WTC11 (cell line): ENCODE measurements at places on chromosomes 1 and 21.
A peak's percentile ranks its signal among the peaks of the same experiment; 100 is the strongest.

- DNase-seq = no peak
Measured at GRCh38 chr1:58333511-58333910, 213.0 kb downstream of the OMA1 start.

GRCh38 chr1:19342062-19342750, 30.1 kb downstream of the SLC66A1 start:
- DNase-seq = no peak

DNA sequence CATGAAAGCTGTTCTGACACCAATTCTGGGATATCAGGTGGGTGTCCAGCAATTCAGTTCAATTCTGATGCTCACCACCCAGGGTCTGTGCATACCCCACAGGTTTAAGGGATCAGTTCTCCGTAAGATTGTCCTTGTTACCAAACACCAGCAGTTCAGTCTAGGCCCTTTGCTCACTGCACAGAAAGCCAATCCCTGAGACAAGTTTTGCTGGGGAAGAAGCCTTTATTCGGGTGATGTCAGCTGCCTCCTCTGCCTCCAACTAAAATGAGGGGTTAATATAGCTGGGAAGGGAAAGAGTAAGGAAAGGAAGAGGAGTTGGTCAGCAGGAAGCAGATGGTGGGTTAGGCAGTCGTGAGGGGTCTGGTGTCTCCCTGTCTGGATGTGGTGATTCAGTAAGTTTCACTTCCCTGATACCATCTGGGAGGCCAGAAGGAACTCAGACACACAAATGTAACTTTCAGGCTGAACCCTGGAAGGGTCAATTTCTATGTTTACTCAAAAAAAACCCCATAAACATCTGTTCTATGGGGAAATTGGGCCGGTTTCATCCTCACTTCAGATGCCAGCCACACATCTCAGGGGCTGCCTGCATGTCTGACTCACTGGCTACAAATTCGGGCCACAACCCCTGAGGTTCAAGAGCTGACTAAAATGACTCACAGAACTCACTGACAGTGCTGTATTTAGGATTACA, 83.3 kb upstream of the PGBD5 start:
- no peak for DNase-seq

DNA sequence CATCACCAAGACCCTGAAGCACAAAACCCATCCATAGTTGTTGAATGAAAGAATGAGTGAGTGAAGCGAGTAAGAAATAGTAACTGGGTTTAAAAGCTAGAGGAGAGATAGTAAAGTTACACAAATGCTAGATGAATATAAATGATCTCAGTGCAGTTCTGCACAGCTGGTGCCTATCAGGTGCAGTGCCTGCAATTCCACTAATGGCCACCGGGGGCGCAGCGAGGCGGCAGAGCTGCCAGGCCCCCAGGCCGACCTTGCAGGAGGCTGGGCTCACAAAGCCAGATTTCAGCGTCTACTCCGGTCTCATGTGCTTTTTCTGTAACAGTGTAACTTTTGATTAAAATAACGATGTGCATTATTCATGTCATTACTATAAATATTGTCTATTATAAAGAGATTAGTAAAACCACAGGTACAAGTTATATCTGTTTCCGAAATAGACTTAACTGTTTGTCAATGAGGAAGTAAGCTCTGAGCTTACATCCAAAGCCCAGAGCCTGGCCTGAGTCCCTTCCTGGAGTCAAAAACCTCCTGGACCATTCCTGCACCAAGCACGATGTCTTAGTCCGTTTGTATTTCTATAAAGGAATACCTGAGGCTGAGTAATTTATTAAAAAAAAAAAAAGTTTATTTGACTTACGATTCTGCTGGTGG, 477.6 kb downstream of the NPHP4 start:
- peak; percentile 78 for DNase-seq

- no peak for DNase-seq
Measured at GRCh38 chr21:22192766-22193165, 1194.6 kb downstream of the NCAM2 start.

DNA sequence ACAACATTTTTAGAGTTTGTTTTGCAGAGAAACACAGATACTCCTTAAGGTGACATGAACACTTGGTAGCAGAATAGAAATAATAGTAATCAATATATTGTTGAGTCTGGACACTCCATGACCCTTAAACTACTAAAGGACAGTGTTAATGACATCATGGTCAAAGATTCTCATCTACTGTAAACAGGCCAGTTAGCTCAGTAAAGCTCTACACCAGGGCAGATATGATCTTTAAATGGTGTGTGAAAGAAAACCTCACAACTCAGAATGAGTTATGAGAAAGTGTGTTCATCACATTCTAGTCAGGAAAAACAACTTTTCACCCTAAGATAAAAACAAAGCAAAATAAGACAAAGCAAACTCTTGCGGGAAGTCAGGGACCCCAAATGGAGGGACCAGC, 58.1 kb upstream of the ADAMTS5 start:
- DNase-seq = no peak
